ENCODE measurements at places on chromosomes 4 and X. TPM values are rescaled to one million over a fixed set of nuclear protein-coding genes. Genes with fewer than 3 reads are reported as not detected.

GRCh38 chr4:103996064-103996463, 276.3 kb upstream of the TACR3 start:
- no peak for DNase-seq

DNA sequence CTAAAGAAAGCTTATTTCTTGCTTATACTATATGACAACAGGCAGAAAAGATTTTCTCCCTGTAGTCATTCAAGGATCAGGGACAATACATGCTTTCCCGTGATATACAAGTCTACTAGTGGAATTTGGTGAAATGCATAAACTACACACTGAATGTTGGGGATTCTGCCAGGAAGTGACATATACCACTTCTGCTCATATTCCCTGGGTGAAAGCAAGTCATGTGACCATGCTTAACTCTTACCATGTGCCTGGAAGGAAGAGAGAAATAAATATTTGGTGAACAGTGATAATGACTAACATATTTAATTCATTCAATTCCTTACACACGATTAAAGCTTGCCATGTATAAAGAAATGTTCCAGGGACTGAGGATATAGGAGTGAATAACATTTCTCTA, 534.6 kb downstream of the PPARGC1A start:
- no peak for DNase-seq

Gene BRS3
- total RNA-seq: not detected

GRCh38 chr4:160709546-160709945, 1454.3 kb downstream of the FSTL5 start:
- DNase-seq: no peak

DNA sequence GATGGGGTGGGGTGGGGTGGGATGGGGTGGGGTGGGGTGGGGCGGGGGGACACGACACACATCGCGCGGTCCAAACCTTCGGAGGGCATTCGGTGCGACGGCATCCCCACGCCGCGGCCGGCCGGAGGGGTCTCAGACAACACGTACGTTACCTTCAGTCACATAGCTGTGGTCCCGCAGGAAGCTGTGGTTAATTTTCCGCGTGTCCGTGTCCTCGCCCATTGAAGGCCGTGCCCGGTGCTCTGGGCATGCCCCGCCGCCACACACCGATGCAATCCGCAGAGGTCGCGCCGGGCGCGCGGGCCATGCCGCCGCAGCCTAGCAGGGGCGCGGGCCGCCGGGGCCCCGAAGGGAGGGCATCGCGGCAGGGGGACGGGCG, 417 bp downstream of the PPP2R2C start:
- no peak for DNase-seq
